Activated effector memory CD4-positive, alpha-beta T cell treated with Interleukin-2 at 50 U/mL for 16 hours (primary cell): ENCODE measurements at places on chromosomes 1 and 21.

- no peak for DNase-seq
Observed at GRCh38 chr1:168607872-168608428, 31.5 kb downstream of the XCL1 start.

- DNase-seq: no peak
Observed at GRCh38 chr1:227218870-227219573, 99.3 kb downstream of the CDC42BPA start.

- no peak for DNase-seq
Observed at GRCh38 chr1:36673202-36673601, 190.5 kb upstream of the CSF3R start.

GRCh38 chr1:96414598-96414997 is 307.0 kb upstream of the PTBP2 start:
- no peak for DNase-seq

- no peak for DNase-seq
Observed at GRCh38 chr1:40563266-40563665, 31.8 kb downstream of the ZNF684 start.

GRCh38 chr1:32953495-32953894 is 11.1 kb downstream of the RNF19B start:
- no peak for DNase-seq
